ENCODE measurements at places on chromosomes 3 and 15.

- DNase-seq: no peak
These were observed 324.0 kb downstream of the ZBTB20 start for GRCh38 chr3:114823061-114823460.

DNA sequence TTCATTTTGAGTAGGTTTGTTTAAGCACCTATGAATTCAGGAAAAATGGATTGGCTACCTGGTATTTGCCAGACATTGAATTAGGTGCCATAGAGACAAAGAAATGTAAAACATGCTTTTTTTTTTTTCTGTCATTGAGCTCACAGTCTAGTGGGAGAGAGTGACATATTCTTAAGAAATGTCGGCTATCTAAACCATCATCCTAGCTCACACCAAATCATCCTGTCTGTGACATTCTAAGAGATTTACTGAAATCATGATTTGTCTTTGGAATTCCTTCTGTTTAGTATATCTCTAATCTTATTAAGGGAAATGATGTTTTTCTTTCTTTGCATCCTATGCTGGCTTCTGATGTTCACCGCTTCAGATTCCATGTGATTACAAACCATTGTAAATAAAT lies 59.5 kb upstream of the STXBP5L start:
- no peak for DNase-seq

GRCh38 chr15:101127506-101128076 lies 124.3 kb downstream of the CHSY1 start:
- peak; percentile 83 for DNase-seq

GRCh38 chr3:12316729-12317351 lies 28.0 kb downstream of the PPARG start:
- no peak for DNase-seq

DNA sequence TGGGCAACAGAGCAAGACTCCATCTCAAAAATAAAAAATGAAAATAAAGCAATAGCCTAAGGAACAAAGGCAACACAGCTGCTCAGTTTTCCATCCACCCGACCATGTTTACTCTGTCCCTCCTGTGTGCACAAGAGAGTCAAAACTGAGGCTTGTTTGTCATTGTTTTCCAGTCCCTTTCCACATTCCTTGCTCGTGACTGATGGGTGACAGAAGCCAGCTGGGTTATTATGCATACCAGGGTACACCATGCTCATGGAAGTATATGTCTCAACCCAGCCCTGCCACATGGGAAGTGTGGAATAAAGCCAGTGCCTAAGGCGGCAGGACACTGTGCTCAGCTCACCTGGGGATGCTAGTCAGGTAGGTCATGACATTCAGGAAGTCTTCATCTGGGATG lies 49.5 kb downstream of the MCF2L2 start:
- DNase-seq: no peak
